ENCODE measurements at places on chromosomes 4 and X.

DNA sequence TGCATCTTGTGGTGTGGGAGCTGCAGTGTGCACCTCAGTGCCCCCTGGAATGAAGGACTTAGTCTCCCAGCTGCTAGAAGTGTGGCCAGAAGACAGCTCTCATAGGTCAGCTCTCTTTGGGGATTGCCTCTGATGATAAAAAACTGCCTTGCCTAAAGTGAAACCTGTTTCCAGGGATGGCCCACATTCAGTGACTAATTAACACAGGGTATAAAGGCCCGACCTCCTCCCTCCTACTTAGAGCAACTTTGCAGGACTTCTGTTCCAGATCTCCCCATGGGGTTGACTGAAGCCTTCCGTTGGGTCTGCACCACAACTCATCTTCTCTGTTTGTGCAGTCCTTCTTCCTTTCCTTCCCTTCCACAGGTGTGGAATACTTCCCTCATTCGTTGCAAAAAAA, 53.2 kb downstream of the SPINK2 start:
- no peak for DNase-seq

- no peak for DNase-seq
These were observed 469.0 kb upstream of the BOD1L1 start for GRCh38 chr4:14096396-14096965.

DNA sequence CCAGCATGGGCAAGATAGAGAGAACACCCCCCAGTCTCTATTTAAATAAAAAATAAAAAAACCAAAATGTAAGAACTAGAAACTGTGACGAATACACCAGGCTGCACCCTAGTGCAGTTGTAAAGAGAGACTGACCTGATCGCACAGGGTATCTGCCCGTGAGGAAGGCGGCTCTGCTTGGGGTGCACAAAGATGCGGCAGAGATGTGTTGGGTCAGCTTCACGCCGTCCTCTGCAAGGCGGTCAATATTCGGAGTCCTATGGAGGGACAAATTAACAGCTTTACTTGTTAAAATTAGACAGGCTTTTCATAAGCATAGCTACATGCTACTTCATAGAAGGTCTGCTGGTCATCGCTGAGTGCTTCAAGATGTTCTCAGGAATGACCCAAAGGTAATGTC, 26.1 kb upstream of the ARSD start:
- DNase-seq: no peak

DNA sequence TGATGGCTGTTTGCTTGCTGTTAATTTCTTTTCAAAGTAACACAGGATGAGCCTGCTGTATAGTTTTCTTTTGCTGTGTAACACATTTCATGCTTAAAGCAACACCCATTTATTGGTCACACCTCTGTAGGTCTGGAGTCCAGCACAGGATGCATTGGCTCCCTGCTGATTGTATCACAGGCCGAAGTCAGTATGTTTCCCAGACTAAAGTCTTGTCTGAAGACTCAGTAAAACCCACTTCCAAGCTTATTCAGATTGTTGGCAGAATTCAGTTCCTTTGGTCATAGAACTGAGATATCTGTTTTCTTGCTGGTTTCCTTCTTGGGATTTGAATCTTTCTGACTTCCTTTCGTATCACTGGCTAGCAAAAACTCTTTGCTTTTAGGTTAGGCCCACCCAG, 54.3 kb downstream of the LRP2BP start:
- DNase-seq: no peak

DNA sequence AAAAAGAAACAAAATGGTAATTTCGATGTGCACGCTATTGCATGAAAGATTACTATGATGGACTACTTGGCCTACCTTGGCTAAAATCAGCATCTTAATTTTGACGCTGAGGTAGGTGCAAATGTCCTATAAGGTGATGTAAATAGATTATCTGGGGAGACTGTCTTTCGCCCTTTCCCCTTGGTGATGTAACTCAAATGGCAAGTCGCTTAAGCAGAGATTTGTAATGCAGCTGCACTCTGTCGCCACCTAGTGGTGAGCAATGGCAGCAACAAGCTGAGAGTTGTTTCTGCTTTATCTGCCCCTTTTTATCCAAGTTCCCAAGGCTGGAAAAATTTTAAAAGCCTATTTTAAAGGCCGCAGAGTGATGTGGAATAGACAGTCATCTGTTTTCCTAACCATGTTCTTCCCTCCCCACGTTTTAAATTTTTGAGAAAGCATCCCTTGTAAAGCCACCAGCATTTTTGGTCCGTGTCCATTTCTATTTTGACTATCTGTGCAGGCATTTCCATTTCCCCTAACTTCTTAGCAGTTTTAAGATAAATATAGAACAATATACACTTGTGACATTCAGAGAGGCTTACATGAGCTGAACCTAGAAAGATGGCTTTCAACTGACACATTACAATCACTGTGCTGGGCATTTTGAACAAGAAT, 62.4 kb upstream of the PDLIM3 start:
- peak; percentile 69 for DNase-seq

DNA sequence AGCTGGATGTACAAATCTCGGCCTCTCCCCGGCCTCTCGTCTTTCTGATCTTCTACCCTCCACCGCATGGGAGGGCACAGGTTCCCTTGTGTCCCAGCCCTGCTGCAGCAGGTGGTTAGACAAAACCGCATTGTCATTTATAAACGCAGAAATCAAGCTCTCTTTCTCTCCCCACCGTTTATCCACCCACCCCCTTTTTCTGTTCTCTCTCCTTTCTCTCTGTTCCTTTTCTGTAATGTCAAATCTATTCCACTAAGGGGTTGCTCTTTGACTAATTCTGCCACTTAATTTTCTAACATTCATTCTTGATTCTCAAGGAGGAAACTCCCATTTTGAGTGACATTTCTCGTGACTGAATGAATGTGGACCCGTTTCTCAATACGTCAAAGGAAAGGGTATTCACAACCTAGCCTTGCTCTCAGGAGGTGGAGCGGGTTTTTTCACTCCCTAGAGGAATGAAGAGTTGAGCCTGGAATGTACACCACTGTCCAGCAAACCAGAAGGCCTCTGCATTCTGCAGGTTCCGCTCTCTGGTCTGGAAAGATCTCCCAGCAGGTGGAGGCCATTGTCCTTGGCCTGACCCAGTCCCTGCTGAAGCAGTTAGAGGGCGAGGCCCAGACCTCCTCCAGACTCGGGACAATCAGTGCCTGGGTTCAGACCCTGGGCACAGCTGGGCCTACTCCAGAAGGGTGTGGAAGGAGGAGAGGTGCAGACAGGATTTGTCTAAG, 70.9 kb upstream of the ENPP6 start:
- no peak for DNase-seq

DNA sequence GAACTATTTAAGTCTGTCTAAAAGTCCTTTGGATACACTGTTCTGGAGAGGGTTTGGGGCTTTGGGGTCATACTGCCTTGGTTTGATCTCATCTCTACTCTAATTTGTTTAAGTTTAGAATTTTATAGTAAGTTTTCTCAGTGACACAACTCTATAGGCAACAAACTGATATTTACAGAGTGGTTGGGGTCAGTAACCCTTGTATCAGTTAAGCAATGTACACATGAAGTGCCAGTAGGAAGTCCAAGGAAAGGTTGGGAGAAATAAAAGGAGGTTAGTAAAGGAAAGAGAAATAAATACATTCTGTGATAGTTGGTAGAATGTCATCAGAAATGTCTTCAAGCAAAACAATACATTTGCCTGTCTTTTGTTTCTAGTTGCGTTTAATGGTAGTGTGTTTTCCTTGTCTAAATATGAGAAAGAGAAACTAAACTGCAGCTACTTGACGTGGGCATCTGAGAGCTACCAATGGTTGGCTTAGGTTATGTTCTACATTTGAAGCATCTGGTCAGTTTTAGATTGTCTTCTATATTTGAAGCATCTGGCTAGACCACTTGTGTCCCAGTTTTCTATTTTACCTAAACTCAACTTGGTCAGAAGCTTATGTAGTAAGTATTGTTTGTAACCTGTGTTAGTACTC, 6.9 kb downstream of the ATP7A start:
- no peak for DNase-seq

GRCh38 chrX:112071132-112071531, 11.4 kb downstream of the TRPC5 start:
- no peak for DNase-seq

- no peak for DNase-seq
These were observed 814 bp upstream of the MMAA start for GRCh38 chr4:145618210-145618931.

GRCh38 chrX:20143561-20143960, 1.9 kb upstream of the EIF1AX start:
- DNase-seq: no peak

- no peak for DNase-seq
These were observed 212.7 kb downstream of the SLIT2 start for GRCh38 chr4:20464381-20464780.

GRCh38 chrX:38806875-38807621, 5.8 kb downstream of the MID1IP1 start:
- DNase-seq: no peak

DNA sequence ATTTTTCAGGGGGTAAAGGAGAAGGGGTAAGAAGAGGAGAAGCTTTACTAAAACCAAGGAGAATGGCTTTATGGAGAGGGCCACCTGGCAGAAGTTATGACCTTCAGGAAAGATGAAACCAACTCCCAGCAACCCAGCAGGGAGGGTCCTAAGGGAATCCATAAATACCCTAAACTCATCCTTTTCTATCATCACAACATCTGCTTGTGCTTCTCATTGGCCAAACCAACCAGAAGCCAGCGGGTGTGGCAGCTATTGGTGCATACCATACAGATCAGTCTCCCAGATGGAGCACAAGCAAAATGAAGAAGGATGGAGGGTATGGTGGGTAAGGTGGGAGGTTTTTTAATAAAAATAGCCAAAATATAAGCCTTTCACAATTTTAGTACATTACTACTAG, 58.5 kb upstream of the ARSJ start:
- no peak for DNase-seq

GRCh38 chr4:71545168-71545567, 206.3 kb downstream of the SLC4A4 start:
- no peak for DNase-seq

DNA sequence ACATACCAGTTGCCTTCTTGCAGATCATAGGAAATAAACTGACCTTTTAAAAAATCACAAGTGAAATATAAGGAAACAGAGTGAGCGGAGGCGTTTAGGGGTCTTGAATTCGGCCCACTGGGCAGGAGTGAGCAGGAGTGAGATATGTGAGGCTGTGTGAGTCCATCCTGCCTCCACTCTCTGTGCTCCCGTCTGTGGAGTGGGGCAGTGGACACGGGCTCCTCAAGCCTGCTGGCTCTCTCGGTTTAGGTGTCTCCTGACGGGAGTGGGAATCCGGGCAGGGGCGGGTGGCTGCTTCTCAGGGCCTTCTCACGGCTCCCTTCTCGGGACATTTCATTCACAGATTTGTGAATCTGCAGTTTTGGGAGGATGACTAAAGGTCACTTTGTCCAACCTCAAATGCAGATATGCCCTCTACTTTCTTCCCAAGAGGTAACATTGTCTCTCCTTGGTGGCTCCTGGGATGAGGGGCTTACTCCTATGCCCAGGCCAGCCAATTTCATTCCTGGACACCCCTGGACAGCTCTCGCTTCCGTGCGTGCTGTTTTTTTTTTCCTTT, 27.6 kb downstream of the CYTL1 start:
- DNase-seq: no peak

DNA sequence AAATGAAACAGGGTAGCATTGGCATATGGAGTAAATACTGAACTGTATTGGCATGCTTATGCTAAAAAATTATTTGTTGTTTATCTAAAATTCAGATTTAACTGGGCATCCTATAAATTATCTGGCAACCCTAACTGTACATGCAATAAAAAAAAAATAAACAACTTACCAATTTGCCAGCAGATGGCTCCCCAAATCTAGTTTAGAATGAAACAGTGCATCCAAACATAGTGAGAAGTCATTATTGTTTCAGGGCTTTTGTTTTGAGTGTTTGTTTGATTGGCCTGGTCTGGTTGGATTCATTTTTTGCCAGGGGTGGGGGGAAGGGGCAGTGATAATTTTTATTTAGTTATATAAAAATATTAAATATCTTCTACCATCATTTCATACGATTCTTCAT, 12.8 kb upstream of the NSUN7 start:
- DNase-seq: no peak

GRCh38 chr4:119480331-119480730, 148.3 kb downstream of the PDE5A start:
- DNase-seq: no peak

DNA sequence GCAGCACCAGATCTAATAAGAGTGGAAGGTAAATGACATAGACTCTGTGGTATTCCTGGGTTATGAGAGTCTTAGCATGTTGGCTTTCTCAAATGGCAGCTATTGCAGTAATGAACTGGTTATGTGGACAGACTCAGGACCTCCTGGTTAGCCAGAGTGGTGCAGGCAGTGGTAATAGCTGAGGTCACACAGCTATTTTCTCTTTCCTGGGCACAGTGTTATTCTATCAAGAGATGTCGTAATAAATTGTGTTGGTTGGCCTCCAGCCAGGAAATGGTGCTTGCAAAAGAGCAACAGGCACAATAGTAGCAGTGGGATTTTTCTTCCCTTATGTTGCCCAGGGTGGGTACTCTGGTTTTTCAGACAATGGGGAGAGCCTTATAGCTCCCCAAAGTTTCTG, 279.2 kb upstream of the FGF16 start:
- DNase-seq: no peak

DNA sequence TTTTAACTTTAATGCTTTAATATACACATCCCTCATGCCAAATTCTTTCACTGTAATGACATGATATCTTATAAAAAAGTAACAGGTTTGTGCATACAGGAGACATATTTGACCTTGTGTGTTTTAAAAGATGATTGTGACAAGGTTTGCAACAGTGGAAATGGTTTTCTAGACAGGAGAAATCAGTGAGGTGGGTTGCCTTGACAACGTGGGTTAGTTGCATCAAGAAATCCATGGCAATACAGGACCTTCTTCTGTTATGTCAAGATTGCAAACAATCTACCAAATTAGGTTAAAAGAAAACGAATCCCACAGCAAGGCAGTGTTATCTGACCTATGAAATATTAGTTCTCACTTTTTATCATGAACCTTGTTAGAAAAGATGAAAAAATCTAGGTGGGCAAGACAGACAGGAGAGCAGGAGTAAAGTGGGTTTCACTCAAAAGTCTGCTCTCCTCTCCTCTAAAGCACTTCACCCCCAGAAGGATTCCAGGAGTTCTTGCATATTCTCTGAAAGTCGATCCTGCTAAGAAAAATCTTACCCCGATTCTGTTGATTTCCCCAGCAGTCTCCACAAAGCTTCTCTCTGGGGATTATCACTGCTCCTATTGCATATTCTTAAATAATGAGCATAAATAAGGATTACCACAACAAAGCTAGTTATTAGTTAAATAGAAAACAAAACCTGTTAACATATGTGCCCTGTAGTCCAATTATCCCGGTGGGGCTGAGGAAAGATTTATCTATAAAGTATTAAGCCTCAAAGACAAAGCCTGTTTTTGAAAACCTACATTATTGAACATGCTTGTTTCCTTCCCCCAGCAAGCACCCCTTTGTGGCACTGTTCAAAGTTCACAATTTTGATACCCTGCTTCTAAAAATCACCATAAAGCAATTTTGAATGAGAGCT, 71.0 kb downstream of the TMA16 start:
- no peak for DNase-seq

Data from breast epithelium (tissue), 4 donors.